Ovary (tissue), 10 donors: ENCODE measurements at places on chromosomes 13 and 19.

DNA sequence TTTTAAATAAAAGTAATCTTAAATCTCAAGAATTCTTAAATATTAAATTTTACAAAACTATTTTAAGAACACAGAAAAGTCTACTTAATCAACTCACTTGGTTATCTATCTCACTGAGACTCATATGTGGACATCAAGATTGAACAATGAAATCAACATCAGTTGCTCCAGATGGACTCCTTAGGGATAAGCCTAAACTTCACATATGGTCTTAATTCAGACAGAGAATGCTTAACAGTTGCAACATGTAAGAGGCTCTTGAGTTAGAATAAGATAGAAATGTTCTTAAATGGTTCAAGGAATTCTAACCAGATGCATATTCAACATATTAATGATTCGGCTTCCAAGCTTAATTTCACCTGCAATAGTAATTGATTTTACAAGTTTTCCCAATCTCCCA lies 1730.9 kb downstream of the PCDH9 start:
- DNase-seq: no peak

GRCh38 chr19:19480688-19481087 lies 34.7 kb downstream of the TSSK6 start:
- no peak for DNase-seq

DNA sequence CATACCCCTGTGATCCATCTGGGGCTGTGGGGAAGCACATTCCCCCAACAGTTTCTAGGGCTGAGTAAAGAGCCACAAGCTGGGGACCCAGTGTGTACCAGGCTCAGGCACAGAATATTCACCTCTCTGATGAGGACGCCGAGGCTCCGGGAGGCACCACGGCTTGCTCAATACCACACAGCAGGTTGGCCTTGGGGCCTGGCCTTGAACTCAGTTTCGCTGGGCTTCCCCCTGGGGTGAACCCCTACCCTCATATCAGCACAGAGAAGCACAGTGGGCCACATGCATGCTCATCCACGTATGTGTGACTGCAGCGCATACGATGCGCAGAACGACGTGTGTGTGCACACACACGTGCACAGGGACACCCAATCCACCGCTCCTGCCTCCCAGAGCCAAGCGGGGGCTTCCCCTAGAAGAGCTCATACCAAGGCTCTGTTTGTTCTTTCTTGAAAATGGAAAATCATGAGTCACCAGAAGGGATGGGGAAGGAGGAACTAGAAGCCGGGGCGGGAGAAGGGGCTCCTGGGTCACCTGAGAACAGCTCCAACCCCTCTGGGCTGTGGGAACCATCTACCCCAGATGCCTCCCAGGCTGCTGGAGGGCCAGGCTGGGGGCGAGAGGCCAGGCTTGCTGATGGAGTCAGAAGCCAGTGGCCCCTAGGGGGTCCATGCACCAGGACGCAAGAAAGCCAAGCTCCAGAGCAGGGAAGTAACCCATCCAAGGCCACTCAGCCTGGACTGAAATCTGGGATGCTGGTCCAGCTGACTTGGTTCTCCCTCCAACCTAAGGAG lies 4.9 kb upstream of the PDE4C start:
- peak; percentile 51 for DNase-seq

DNA sequence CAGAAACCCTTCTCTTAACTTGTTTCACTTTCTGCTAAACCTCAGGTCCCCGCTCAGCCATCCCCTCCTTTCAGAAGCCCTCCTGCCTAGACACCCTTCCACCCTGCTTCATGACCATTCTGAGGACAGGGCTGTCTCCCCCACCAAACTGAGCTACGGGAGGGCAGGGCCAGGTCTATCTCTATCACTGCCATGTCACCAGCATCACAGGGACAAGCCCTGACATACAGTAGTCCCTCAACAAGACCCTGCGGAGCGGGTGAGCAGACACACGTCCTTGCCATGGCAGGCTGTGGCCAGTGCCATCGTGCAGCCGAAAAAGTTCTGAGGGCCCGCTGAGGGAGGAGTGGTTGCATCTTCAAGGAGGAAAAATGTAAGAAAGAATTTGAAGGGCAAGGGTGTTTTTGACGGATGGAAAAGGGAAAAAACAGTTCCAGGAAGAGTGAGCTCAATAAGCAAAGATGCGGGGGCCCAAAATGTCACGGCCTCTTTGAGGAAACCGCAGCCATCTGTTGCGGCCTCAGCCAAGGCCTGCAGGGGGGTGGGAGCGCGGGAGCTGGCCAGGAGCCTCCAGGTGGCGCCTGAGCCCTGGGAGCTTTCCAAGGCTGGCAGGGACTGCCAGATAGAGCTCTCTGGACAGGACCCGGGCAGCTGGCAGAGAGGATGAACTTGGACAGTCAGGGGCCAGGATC lies 8.1 kb downstream of the PTGIR start:
- DNase-seq: no peak

- DNase-seq: no peak
Observed at GRCh38 chr13:100443998-100444328, 144.6 kb downstream of the GGACT start.

DNA sequence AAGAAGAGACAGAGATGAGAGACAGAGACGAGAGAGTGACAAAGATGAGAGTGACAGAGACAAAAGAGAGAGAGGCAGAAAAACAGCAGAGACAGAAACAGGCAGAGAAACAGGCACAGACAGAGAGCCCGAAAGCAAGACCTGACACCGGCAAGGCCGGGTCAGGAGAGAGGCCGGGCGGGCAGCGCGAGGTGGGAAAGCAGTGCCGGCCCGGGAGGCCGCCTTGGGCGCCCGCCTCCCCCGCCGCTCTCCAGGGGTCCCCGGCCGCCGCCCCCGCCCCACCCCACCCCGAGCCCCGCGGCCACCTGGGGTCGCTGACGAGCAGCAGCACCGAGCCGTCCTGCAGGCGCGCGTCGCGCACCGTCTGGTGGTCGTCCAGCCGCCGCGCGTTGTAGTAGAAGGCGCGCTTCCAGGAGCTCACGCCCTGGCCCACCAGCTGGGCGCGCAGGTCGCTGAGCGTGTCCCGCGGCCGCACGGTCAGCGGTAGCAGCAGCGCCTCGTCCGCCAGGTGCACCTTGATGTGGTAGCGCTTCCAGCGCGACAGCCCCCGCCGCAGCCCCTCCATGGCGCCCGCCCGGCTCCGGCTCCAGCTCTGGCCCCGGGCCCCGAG lies at the start of gene TINCR:
Gene TINCR (minus strand): TSS at position 594 of the 610 bp plus-strand sequence.
- no peak for DNase-seq

- DNase-seq: no peak
Observed at GRCh38 chr13:71583581-71583980, 283.4 kb downstream of the DACH1 start.

GRCh38 chr13:113973218-113974164 lies at the start of gene C13orf46:
TSS of gene C13orf46 (minus strand) at chr13:113974076. CDS start at chr13:113973997, 79 bp downstream.
- no peak for DNase-seq

- DNase-seq: no peak
Observed at GRCh38 chr19:48596679-48597465, 9.7 kb upstream of the SPACA4 start.

DNA sequence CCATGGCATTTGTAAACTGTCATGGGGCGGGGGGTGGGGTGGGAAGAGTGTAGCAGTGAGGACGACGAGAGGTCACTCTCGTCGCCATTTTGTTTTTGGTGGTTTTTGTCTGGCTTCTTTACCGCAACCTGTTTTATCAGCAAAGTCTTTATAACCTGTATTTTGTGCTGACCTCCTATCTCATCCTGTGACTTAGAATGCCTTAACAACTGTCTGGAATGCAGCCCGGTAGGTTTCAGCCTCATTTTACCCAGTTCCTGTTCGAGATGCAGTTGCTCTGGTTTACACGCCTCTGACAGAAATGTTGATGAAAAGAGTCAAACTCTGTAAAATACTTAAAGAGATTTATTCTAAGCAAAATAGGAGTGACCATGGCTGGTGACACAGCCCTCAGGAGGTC lies 852.0 kb downstream of the DACH1 start:
- no peak for DNase-seq

DNA sequence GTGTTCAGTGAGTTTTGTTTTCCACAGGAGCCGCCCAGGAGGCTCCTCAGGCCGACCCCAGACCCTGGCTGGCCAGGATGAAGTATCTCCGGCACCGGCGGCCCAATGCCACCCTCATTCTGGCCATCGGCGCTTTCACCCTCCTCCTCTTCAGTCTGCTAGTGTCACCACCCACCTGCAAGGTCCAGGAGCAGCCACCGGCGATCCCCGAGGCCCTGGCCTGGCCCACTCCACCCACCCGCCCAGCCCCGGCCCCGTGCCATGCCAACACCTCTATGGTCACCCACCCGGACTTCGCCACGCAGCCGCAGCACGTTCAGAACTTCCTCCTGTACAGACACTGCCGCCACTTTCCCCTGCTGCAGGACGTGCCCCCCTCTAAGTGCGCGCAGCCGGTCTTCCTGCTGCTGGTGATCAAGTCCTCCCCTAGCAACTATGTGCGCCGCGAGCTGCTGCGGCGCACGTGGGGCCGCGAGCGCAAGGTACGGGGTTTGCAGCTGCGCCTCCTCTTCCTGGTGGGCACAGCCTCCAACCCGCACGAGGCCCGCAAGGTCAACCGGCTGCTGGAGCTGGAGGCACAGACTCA lies 12.9 kb downstream of the B3GNT3 start:
- no peak for DNase-seq

DNA sequence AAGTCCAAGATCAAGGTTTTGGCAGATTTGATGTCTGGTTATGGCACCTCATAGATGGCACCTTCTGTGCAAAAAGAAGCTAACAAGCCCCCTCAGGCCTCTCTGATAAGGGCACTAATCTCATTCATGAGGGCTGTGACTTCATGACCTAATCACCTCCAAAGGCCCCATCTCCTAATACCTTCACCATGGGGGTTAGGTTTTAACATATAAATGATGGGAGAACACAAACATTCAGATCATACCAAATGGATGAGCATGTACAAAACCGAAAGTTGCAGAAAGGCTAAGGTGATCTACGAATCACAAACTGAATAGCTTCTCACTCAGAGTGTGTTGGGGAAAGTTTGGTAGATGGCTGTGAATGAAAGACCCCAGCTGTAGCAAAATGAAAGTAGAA lies 217.4 kb downstream of the TBC1D4 start:
- DNase-seq: no peak

DNA sequence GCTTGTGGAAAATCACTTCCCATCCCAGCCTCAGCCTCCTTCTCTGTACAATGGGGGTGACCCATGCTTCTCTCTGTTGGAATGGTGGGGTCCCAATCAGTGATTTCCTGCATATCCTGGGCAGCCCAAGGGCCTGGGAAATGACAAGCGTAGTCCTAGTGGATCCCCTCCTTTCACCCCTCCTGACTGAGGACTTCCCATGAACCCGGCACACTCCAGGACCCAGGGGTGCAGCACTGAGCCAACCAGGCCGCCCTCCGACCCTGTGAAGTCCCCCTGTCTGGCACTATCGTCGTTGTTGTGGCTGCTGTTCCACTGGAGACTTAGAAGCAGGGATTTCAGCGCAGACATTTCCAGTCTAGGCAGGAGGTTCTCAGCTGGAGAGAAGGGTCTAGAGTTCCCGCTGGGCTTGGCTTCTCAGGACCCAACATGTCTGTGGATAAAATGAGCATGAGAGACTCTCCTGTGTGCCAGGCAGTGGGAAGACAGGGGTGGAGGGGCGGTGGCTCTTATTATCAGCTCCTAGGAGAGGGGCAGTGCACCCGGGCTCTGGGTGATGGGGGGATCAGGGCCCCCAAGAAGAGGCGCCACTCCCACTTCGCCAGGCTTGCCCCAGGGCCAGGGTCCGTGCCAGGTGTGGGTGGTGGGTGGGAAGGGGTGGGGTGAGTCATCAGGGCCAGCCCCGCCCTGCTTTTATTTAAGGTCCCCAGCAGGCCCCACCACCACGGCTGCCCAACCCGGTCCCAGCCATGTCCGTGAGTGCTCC lies at the start of gene LGALS7B:
Gene LGALS7B (plus strand): TSS at position 723 of the 766 bp plus-strand sequence. CDS start 27 bp downstream, at position 750.
- no peak for DNase-seq

DNA sequence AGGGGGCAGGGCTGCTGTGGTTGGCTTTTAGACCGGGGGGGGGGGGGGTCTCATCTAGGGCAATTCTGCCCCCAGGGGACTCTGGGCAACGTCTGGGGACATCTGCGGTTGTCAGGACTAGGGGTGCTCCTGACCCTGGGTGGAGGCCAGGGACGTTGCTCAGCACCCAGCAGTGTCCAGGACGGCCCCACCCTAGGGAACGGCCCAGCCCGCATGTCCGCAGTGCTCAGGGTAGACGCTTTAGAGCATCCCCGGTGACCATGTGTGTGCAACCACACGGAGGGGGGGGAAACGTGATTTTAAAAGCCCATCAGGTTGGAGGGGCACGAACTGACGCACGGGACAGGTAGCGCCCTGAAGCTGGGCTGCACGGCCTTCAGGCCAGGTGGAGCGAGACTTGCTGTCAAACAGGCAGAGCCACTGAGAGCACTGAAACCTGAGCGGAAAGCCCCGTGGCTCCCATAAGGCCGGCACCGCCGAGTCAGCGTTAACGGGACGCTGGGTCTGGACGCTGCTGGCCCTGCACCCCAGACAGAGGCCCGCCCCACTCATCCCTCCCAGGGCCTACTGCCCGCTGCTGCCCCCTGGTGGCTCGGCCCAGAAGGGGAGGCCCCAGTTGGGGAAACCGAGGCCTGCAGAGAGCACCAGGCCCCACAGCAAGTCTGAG lies 8.3 kb downstream of the CACTIN start:
- DNase-seq: peak; percentile 77

DNA sequence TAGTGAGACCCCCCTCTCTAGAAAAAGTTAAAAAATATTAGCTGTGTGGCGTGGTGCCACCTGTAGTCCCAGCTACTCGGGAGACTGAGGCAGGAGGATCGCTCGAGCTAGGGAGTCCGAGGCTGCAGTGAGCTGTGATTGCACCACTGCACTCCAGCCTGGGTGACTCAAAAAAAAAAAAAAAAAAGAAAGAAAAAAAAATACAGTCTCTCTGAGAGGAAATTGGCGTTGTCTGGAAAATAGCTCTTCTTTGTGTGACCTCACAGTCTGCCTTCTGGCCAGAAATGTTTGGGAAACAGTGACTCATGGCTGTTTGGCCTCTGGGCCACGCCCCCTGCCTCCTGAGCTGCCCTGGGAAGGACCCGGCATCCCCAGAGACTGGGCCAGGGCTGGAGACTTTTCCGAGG lies 10.7 kb downstream of the MARCHF2 start:
- peak; percentile 97 for DNase-seq

- DNase-seq: peak; percentile 57
Observed at GRCh38 chr19:51784922-51785690, 9.9 kb upstream of the FPR3 start.

DNA sequence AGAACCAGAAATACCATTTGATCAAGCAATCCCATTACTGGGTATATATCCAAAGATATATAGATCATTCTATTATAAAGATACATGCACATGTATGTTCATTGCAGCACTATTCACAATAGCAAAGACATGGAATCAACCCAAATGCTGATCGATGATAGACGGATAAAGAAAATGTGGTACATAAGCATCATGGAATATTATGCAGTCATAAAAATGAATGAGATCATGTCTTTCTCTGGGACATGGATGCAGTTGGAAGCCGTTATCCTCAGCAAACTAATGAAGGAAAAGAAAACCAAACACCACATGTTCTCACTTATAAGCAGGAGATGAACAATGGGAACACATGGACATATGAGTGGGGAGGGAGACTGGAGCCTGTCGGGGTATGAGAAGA lies 1540.9 kb upstream of the MIR17HG start:
- DNase-seq: no peak

DNA sequence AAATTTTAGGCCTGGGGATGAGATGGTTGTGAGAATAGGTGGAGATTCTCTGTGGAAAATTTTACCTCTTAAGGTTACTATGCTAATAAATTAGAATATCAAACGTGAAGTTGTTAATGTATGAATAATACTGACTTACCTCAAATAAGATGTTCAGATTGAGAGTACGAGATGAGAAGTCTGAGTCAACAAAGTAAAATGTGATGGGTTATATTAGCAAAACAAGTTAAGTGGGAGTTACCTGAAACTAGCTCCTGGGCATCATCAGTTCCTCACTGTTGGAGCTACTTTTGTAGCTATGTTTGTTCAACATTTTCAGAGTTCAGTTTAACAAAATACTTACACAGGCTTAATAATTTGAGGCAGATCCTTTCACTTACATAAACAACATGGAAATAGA lies 108.6 kb downstream of the PIBF1 start:
- no peak for DNase-seq
